ENCODE measurements at places on chromosomes 11 and 22.

GRCh38 chr11:126841999-126842398 lies 158.6 kb downstream of the KIRREL3 start:
- no peak for DNase-seq

DNA sequence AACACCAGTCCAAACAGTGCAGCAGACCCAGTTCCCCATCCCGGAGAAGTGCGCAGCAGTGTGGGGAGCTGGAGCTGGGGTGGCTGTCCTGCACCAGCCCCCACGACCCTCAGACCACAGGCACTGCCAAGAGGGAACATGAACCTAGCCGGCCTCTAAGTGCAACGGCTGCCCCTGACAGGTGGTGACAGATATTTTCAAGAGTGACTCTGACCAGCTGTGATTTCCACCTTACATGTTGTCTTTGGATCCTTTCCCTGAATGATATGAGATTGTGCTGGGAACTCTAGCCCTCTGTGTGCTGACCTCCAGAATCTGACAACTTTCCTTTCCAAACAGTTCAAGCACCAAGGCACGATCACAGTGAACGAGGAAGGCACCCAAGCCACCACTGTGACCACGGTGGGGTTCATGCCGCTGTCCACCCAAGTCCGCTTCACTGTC lies 12.6 kb downstream of the SERPIND1 start:
- no peak for DNase-seq

DNA sequence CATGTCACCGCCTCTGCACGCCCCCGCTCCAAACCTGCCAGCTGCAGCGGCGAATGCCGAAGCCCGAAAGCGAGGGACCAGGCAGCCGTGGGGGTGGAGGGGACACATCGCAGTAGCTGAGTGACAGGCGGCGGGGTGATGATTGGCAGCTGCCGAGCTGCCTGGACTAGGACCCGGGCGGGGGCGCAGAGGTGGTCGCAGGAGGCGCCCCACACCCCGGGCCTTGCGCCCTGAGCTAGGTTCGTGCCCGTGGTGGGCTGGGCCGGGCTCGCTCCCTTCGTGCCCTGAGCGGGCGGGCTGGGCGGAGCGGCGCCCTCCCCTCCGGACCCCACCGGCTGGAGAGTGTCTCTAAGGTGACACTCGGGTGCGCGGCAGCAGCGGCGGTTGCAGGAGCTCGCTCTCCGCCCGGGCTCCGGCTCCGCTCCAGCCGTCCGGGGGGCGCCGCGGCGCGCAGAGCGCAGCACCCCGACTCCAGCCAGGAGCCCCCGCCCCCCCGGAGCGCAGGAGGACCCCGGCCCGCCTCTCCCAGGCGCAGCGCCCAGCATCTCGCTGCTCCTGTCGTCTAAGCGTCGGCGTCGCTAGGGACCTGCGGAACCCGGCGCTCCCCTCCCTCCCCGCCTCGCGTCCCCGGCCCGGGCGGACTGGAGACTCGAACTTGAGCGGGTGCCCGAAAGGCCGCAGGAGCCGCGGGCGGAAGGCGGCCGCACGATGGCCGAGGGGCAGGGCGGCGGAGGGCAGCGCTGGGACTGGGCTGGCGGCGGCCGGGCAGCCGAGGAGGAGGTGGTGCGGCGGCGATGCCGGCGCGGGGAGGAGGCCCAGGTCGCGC lies 14.5 kb upstream of the DGKZ start:
- DNase-seq, result no peak

DNA sequence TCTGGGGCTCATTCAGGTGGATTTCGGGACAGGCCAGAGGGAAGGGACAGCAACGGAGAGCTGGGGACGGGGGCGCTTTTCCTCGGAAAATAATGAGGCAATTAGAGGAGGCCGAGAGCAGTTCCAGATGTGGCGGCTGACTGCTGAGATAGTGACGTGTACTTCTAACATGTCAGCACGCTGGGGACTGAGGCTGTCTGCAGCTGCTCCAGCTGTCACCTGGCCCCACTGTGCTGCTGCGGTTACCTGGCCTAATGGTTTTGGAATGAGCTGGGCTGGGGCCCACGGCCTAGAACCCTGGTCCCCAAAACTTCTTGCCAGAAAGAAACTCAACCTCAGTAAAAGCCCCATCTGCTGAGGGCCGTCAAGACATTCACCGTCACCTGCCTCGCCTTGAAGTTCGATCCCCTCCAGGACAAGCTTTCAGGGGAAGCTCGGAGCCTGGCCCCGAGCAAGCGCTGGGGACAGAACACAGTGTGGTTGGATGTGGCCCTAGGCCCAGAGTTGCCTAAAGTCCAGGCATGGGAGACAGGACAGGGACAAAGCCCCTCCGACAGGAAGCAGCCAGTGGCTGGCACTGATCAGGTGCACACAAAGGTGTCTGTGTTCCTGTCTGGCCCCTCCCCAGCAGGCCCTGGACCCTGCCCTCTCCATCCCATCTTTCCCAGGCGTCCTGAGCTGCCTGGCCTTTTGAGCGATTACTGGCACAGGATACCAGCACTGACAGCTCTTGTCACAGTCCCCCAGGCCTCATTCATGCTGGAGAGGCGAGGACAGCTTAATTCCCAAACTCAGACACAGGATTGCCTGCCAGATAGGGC lies 22.1 kb downstream of the RPUSD4 start:
- no peak for DNase-seq

GRCh38 chr11:131483453-131483852 lies 113.0 kb downstream of the NTM start:
- no peak for DNase-seq

DNA sequence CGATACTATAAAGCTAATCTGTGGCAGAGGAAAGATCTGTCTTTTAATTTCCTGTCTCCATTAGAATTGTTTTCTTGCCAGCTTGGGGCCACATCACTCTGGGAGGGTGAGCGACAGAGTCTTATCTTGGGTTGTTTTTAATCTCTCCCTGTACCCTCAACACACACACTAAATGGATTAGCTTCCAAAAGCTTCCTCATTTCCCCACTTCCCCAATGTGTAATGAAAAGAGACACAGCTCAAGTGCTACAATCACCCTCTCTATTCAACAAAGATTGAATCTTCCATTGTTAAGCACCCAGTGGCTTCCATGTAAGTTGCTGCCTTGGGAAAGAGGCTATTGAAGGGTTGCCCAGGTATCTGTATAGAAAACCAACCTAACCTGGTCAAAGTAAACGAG lies 6.1 kb upstream of the ASCL3 start:
- no peak for DNase-seq

Measured in HFF-Myc (cell line).